ENCODE measurements at places on chromosomes 1 and 21.

- no peak for DNase-seq
Measured at GRCh38 chr1:1539310-1540089, 924 bp downstream of the TMEM240 start.

- no peak for DNase-seq
Measured at GRCh38 chr1:109404838-109405237, 7.1 kb upstream of the SORT1 start.

GRCh38 chr1:157119448-157119847 lies 18.7 kb downstream of the ETV3 start:
- no peak for DNase-seq

DNA sequence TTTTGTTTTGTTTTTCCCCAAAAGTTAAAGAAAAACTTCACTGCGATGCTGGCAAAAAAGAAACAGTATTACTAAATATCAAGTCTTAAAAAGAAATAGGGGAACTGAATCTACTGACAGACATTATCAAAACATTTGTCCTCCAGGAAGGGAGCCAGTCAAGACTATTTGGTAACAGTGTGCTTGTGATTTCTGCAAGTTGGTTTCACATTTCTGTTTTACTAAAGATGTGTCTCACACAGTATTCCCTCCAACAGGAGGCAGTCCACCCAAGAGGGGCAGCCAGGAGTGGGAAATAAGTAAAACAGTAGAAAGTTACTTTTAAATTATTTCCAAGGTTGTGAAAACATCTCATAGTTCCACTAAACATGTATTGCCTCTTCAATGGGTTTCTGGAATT lies 74.4 kb upstream of the SDC3 start:
- no peak for DNase-seq

GRCh38 chr1:222224156-222224555 lies 323.7 kb downstream of the HHIPL2 start:
- DNase-seq = no peak

GRCh38 chr1:220157738-220158137 lies 63.8 kb downstream of the IARS2 start:
- DNase-seq = no peak

- DNase-seq = no peak
Measured at GRCh38 chr1:61445269-61445825, 279.6 kb downstream of the TM2D1 start.

DNA sequence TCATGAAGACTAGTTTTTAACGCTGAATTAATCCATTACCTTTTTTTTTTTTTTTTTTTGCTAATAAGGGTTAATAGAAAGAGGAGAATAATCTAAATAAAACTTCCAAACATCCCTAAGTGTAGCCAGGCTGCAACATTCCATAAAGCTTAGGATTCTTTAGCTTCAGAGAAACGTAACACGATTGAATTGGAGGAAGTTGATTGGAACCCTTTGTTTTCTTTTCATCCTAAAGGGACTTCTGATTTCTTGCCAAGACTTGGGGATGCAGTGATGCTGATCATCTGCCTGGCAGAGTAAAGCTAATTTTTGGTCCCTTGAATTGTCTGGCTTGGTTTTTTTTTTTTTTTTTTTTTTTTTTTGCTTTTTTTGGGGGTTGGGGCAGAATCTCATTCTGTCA lies 142.9 kb downstream of the VPS13D start:
- DNase-seq = no peak
